SK-N-SH (cell line): ENCODE measurements at places on chromosomes 7 and 10. TPM values are rescaled to one million over a fixed set of nuclear protein-coding genes. Genes with fewer than 3 reads are reported as not detected.

GRCh38 chr7:32047801-32048200 lies 22.4 kb downstream of the PDE1C start:
- DNase-seq = no peak

The HDAC9 gene
- polyA plus RNA-seq = 11.6 and 19.8 TPM in 2 replicates

DNA sequence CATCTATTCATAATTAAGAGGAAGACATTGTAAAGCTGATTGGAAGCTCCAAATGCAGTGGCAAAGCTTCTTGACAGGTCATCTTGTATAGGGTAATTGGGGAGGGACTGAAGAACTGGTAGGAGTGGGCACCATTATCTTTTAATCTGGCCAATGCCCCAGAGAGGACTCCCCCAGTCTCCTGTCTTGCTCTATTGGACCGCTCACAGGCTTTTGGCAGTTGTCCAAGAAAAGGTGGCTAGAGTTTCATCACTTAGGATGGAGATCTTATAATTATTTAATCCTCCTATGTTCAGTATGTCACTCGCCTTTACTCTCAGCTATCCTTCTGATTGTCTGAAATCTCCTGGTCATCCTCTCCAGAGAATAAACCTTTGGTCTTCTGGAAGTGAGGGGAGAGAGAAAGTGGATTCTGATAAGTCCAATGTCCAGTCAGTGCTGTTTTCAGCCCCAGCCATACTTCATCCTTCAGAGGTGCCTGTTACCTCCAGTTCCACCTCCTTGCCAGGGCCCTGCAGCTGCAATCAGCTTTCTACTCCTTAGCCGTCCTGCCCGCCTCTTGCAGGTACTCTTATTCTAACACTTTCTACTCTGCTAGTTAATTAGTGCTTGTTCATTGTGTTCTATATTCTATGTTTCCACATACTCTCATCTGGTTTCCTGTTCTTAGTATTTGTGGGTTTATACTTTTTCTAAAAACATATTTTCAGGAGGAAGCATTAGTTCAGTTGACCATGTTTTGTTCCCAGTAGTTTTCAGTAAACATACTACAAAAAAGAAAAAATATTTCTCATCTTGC lies 241.6 kb downstream of the NSUN6 start:
- DNase-seq = no peak

- no peak for DNase-seq
These were observed 327.2 kb upstream of the BMPER start for GRCh38 chr7:33578166-33578565.

The CCDC172 gene
- polyA plus RNA-seq = not detected in 2 replicates

The OR9A2 gene
- polyA plus RNA-seq = not detected in 2 replicates

GRCh38 chr10:116470768-116471415 lies 43.2 kb downstream of the PNLIPRP3 start:
- DNase-seq = peak; percentile 30

DNA sequence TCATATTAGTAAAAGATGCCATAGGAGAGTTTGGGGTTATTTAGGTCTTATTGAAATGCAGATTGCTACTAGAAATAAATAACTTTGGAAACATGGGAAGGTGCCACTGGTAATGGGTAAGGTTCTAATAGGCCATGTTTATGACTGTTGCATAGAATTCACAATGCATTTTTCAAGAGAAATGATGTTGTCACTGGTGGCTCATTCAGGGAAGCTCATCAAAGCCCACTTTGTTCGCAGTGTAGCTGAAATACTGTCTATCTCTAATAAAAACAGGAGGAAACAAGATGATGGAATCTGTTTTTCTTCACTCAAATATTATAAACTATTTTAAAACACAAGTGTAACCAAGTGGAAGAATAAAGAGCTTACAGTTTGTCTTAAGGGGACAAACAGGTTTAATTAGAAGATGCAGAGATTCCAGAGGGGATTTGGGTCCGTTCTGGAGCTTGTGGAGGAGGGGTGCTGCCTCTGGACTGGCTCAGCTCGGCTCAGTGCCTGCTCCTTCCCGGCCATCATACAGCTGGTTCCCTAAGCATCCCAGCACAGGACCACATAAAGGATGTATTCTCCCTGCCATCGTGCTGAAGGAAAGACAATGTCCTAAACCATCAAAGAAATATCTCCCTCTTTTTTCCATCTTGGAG lies 20.4 kb downstream of the OPALIN start:
- DNase-seq = no peak

The PCDH15 gene
- polyA plus RNA-seq = 0.03 and 0.08 TPM in 2 replicates

GRCh38 chr7:77537778-77538280 lies 734 bp downstream of the PTPN12 start:
- peak; percentile 74 for DNase-seq

DNA sequence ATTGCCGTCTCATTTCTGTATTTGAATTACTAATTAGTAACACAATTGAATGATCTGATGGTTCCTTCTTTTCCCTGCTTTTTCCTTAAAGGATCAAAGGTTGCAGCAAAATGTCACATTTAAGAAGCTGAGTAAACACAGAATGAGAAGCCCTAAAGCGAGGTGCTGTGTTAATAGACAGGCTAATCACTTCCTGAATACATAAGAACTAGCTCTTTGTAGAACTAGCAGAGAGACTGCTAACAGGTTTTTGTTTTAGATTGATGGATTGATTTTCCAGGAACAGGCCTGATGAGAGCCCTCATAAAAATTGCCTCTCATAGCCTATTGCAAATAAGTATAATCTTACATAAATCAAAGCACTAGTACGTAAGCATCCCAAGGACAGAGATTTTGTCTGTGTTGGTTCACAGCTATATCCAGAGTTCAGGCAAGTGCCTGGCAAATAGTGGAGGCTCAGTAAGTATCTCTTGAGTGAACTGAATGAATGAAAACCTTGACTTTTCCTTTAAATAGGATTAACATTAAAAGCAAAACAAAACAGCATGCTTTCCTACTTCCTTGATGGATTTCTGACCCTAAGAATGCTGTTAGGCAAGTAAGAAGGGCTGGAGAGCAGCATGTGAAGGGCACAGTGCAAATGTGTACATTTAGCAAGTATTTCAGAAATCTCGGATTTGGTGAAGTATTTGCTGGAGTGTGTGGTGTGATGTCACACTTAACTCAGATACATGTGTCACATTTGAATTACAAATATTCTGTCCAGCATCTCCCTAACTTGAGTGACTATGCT lies 3.3 kb downstream of the TMEM229A start:
- DNase-seq = no peak

The ICA1 gene
- polyA plus RNA-seq = 2.4 and 5.4 TPM in 2 replicates

GRCh38 chr10:110009736-110010475 lies 2.1 kb downstream of the ADD3 start:
- no peak for DNase-seq

The NXPH1 gene
- polyA plus RNA-seq = not detected in 2 replicates

GRCh38 chr10:17649836-17650235 lies 5.9 kb downstream of the STAM start:
- DNase-seq = no peak

DNA sequence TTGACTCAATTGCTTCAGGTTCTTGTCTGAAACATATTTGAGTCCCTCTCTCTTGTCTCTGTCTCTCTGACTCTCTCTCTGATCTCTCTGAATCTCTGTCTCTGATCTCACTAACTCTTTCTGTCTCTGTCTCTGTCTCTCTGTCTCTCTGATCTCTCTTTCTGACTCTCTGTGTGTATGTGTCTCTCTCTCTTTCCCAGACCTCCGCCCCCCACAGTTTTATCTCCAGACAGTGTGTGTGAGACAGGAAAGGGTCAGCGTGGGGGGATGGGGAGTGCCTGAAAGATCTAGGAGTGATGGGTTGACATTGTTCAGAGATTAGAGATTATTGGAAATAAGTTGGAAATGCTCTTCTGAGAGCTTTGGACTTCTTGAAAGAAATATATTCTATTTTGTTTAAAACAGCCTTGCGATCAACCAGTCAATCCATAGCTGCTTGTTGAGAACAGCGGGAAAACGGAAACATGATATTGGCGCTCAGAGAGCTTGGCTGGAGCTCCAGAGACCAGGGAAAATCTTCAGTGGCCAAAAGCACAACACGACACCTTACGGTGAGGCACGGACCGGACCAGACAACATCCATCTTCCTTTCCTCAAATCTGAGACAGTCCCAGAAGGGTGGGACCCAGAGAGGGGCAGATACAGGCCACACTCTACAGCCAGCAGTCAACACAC lies 35.5 kb downstream of the CALML3 start:
- DNase-seq = no peak

The PTPRN2 gene
- polyA plus RNA-seq = 3.9 and 4.0 TPM in 2 replicates

GRCh38 chr10:6986927-6987326 lies 406.9 kb upstream of the PRKCQ start:
- no peak for DNase-seq
